Activated CD4-positive, alpha-beta T cell treated with anti-CD3 and anti-CD28 coated beads for 36 hours (primary cell): ENCODE measurements at places on chromosomes 2 and 18. TPM values are rescaled to one million over a fixed set of nuclear protein-coding genes. Genes with fewer than 3 reads are reported as not detected.

The TUBA3E gene
- not detected for total RNA-seq

The MTHFD2 gene
- total RNA-seq = 411 TPM

The NRP2 gene
- 1.5 TPM for total RNA-seq

The G6PC2 gene
- not detected for total RNA-seq

The CACNB4 gene
- total RNA-seq = 0.37 TPM

The KRTCAP3 gene
- 4.7 TPM for total RNA-seq

The AKAIN1 gene
- total RNA-seq = not detected

The SFTPB gene
- not detected for total RNA-seq

The CNRIP1 gene
- total RNA-seq = not detected

The GALR1 gene
- not detected for total RNA-seq

The C2orf78 gene
- not detected for total RNA-seq

The CYRIA gene
- total RNA-seq = 2.5 TPM

The WDCP gene
- total RNA-seq = 21.5 TPM

The ATP8B1 gene
- total RNA-seq = not detected

The MC2R gene
- total RNA-seq = not detected

The CPS1 gene
- total RNA-seq = 3.2 TPM

The PELI1 gene
- total RNA-seq = 29.7 TPM

The ADAM23 gene
- total RNA-seq = 1.1 TPM

The SPATA3 gene
- 1.1 TPM for total RNA-seq

The KCNS3 gene
- total RNA-seq = 0.11 TPM

The TMEFF2 gene
- not detected for total RNA-seq

The SLC5A7 gene
- not detected for total RNA-seq

The CRYGD gene
- not detected for total RNA-seq

The GDF7 gene
- not detected for total RNA-seq

The UGT1A5 gene
- not detected for total RNA-seq

The IL36G gene
- total RNA-seq = not detected

The ILKAP gene
- total RNA-seq = 39.2 TPM

The GLI2 gene
- not detected for total RNA-seq

The TRPM8 gene
- not detected for total RNA-seq

The KRCC1 gene
- 11.5 TPM for total RNA-seq

The CHMP3 gene
- total RNA-seq = 35.8 TPM

The GPD2 gene
- total RNA-seq = 32.6 TPM

The CHRNA1 gene
- not detected for total RNA-seq

The SERPINB5 gene
- total RNA-seq = not detected

The DYSF gene
- total RNA-seq = 0.02 TPM

The MYCN gene
- 0.18 TPM for total RNA-seq

The MAP3K19 gene
- not detected for total RNA-seq

The LAMA3 gene
- total RNA-seq = 0.07 TPM

The GLB1L gene
- total RNA-seq = 2.7 TPM

The DCDC2C gene
- not detected for total RNA-seq

The ARHGAP25 gene
- 57.9 TPM for total RNA-seq

The TUBB8B gene
- total RNA-seq = not detected
